ENCODE measurements at places on chromosomes 3 and 15. TPM values are rescaled to one million over a fixed set of nuclear protein-coding genes. Genes with fewer than 3 reads are reported as not detected.

SNTN gene
- not detected for total RNA-seq

USP3 gene
- 102 TPM for total RNA-seq

SERINC4 gene
- 0.17 TPM for total RNA-seq

TEX9 gene
- total RNA-seq: 1.0 TPM

SENP7 gene
- total RNA-seq: 26.8 TPM

SCAPER gene
- total RNA-seq: 56.7 TPM

CLDN16 gene
- total RNA-seq: not detected

MESP2 gene
- not detected for total RNA-seq

CPNE9 gene
- total RNA-seq: 0.54 TPM

TARS3 gene
- total RNA-seq: 33.0 TPM

GOLGA6L9 gene
- total RNA-seq: 1.7 TPM

SLC7A14 gene
- total RNA-seq: not detected

LHFPL4 gene
- not detected for total RNA-seq

CYP1A2 gene
- not detected for total RNA-seq

MED12L gene
- total RNA-seq: 3.3 TPM

DISP2 gene
- 1.6 TPM for total RNA-seq

AADACL2 gene
- total RNA-seq: not detected

ERICH6 gene
- 0.21 TPM for total RNA-seq

SLITRK3 gene
- total RNA-seq: not detected

MNS1 gene
- not detected for total RNA-seq

CCR8 gene
- 10.2 TPM for total RNA-seq

FAM98B gene
- total RNA-seq: 28.5 TPM

CLDN18 gene
- not detected for total RNA-seq

FSTL1 gene
- total RNA-seq: 2.6 TPM

TMA7 gene
- 181 TPM for total RNA-seq

XCR1 gene
- 0.04 TPM for total RNA-seq

CCDC33 gene
- total RNA-seq: not detected

SIDT1 gene
- 20.8 TPM for total RNA-seq

PTX3 gene
- not detected for total RNA-seq

SAMMSON gene
- total RNA-seq: not detected

PLD1 gene
- 10.6 TPM for total RNA-seq

IFT57 gene
- total RNA-seq: 21.5 TPM

B3GALNT1 gene
- total RNA-seq: 2.1 TPM

CTXND1 gene
- not detected for total RNA-seq

Data from activated T-helper 17 cell treated with anti-CD3 and anti-CD28 coated beads, Interleukin-2, amount 50 U/mL, for 72 hours (primary cell).